ENCODE measurements at places on chromosomes 4 and X.

DNA sequence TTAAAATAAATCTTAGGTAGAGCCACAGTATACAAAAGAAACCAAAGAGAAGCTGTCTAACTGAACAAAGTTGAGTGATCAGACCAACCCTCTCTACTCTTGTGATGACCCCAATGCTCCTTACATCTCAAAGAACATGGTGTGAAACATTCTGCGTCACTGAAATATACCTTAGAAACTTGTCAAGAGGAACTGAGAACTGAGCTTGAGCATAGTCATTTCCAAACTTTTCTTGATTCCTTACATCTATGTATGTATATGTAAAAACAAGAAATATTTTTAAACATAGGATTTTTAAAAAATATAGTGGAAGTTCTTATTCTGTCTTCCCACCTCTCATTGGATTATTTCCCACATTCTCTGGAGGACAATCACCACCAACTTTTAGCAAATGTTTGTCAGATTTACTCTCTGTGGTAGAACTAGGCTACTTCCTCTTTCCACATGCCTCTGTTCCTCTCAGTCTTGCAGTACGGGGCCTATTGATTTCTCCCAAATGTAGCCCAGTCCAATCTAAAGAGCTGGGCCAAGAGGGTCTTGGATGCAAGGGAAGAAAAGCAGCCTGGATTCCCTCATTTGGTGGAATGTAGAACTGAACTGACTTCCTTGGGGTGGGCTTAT is 98.2 kb upstream of the HHIP start:
- no peak for DNase-seq

GRCh38 chrX:133654811-133655210 is 239.5 kb upstream of the GPC4 start:
- no peak for DNase-seq

DNA sequence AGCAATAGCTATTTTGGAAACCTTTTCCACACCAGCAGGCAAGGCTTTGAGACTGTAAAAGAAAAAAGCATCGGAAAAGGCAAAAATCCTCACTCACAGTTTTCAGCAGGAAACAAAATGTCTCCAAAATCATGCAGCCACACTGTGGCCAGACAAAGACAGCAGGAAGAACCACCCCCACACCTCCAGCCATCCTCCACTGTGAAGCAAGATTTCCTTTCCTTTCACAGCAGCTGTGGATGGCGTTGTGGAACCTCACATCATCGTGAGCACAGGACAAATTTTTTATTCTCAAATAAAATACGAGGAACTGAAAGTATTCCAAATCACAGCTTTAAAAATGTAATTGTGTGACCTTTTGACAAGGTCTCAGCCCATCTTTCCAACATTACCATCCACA is 351.7 kb upstream of the NOCT start:
- no peak for DNase-seq

DNA sequence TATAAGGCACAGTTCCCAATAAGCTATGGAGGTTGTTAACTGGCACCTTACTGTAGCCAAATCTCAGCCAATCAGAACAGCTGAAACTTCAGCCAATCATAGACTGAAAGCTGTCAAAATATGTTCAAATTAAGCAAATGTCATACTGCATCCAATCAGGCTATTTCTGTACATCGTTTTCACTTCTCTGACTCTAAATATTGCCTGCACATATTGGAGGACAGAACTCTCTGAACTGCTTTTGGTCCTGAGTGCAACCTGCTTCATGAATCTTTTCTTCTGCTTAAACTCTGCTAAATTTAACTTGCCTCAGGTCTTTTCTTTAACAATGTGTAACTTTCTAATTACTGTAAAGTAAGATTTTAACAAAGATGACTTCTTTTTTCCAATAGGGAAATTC is 1198.9 kb upstream of the PCDH7 start:
- no peak for DNase-seq

DNA sequence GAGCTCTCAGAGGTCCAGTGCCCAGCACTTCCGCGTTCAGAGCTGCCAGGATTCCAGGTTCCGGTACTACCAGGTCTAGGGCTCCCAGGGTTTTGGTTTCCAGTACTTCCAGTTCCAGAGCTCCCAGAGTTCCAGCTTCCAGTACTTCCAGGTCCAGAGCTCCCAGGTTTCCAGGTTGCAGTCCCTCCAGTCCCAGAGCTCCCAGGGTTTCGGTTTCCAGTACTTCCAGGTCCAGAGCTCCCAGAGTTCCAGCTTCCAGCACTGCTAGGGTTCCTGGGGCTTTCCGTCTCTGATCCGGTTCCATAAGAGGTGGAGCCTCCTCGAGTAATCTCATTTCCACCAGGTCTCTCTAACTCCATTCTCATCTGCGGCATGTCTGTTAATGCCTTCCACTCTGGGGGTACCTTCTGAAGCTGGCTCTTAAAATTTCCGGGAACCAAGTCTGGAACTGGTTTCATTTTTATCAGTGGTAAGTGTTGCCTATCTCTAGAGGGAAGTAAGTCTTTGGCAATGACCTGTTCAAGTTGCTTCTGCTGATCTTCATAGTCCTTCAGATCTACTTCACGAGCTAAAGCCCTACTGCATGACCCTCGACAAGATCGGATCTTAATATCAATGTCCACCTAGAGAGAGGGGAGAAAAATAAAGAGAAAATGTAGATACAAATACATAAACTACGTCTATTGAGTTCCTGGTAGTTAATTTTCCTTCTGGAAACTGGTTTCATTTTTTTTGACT is 4.1 kb downstream of the FGA start:
- no peak for DNase-seq
